ENCODE measurements at places on chromosomes 2 and 18.

GRCh38 chr2:64086347-64087082 lies 57.7 kb downstream of the PELI1 start:
- DNase-seq = no peak

GRCh38 chr2:106537047-106537446 lies 49.9 kb downstream of the CD8B2 start:
- no peak for DNase-seq

DNA sequence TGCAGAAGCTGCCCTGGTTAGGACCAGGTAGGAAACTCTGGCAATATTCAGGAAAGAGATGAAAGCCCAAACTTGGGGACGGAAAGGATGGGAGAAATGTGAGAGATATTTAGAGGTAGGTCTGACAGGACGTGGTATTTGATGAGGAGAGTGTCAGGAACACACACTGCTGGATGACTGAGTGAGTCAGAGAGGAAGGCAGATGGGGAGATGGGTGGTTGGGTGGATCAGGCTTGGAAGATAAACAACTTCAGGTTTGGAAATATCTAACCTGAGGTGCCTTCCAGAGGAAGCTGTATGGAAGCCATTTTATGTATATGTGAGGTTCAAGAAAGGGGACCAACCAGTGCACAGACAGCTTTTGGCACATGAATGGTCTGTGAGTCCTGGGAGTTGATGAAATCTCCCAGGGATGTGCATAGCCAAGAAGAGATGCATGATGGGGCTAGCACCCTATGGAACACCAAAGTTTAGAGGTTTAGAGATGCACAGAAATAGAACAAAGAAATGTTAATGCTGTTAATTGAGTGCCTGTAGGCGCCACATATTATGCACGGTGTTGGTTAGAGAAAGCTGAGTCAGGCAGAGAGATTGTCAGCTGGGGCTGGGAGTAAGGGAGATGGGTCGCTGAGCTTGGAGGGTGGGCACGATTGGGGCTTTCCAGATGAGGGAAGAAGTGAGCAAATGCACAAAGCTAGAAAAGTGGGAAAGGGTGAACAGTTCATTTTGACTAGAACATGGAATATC lies 101.0 kb downstream of the VIT start:
- DNase-seq = no peak

DNA sequence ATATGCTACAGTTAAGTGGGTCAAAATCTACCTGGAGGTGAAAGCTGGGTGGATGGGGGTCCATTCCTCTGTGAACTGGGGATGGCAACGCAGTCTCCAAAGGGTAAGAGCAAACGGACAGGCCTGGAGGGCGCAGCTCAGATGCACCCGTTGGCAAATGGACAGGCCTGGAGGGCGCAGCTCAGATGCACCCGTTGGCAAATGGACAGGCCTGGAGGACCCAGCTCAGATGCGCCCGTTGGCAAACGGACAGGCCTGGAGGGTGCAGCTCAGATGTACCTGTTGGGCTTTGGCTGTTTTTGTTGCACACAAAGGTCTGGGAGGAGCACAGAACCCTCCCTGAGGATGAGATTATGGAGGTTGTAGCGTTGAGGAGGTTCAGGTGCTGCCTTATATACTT lies 33.7 kb downstream of the RBFA start:
- DNase-seq = no peak

GRCh38 chr18:76521417-76522121 lies 26.5 kb upstream of the ZNF516 start:
- no peak for DNase-seq

GRCh38 chr2:121294881-121295840 lies 10.2 kb upstream of the TFCP2L1 start:
- DNase-seq = no peak

GRCh38 chr2:198498516-198498915 lies 694.1 kb downstream of the PLCL1 start:
- DNase-seq = no peak

DNA sequence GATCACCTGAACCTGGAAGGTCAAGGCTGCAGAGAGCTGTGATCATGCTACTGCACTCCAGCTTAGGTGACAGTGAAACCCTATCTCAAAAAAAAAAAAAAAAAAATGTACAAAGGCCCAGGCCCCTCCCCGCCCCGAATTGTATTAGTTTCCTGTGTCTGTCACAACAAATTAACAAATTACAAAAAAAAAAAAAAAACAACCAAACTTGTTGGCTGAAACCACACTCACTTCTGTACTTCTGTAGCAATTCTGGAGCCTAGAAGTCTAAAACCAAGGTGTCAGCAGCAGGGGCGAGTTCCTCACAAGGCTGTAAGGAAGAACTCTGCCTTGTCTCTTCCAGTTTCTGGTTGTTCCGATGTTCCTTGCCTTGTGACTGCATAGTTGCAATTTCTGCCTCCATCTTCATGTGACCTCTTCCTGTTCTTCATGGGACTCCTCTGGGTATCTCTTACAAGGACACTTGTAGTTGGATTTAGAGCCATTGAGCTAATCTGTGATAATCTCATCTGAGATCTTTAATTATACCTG lies 100.8 kb upstream of the ZSWIM2 start:
- DNase-seq = no peak

DNA sequence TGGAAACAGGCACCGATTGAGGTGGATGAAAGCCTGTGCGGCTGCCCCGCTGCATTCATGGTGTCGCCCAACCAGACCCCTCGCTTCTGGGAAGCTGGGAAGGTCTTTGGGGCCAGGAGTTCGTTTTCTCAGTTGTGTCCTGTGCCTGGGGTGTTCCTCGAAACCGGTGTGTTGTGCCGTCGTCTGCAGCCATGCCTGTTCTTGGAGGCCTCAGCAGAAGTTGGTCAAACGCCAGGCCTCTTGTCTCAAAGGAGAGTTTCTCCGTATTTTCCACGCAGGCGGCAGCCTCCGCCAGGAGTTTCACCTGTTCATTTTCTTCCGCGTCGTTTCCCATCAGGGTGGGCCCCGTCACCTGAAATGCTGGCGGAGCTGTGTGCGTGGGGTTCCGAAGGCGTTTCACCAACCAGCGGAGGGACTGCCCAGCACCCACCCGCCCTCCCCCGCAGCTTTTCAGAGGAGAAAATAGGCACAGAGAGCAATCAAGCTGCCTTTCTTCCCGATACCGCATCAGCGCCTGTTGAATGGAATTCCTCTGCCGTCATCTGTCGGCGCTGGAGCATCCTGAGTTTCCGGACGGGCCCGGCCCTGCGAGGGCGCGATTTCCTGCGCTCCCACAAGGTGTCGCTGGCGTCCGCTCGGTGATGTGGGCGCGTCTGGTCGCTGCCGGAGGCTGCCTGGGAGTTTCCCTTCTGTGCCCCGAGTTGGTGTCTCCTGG lies 17.0 kb upstream of the NFATC1 start:
- DNase-seq = no peak

DNA sequence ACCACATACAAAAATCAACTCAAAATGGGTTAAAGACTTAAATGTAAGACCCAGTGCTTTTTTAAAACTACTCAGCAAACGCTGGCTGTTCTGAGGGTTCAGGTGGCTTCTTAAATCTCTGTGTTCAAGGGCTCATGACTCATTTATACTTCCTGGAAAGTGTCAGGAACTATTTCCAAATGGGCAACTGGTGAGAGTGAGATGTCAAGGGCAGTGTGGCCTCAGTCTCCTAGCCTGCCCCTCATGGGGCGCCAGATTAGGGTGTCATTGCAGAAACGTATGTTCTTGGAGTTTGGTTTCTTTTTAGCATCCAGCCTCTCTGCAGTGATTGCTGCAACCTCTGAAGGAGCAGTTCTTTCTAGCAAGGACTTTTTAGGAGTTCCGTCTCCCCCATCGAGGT lies 485.4 kb downstream of the TNS1 start:
- no peak for DNase-seq

DNA sequence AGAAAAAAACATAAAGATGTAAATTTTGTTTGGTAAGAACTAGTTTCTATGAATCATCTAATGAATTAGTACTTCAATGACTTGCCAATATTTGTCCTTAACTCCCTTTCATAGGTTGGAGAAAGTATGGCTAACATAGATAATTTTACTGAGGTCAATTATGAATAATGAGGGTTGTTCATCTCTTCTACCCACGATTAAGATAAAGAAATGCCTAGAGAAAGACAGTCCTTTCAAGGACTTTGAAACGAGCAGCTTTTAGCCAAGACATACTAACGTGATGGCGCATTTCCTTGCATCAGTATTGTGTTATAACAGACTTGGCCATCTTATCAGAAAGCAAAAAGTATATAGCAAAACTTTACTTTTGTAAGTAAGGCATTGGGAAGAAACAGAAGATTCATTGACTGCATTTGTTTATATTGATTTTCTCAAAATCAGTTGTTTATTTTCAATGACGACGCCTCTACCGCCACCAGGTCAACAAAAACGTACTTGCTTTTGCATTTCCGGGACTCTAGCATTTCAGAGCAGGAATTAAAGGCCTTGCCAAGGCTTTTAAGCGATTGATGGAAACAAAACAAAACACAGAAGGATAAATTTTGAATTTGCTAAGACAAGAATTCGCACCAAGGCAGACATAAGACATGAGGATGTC lies 961 bp downstream of the RBM43 start:
- no peak for DNase-seq

GRCh38 chr18:9008709-9009635 lies 93.5 kb upstream of the NDUFV2 start:
- no peak for DNase-seq

GRCh38 chr2:8956774-8957173 lies 46.7 kb downstream of the MBOAT2 start:
- no peak for DNase-seq

DNA sequence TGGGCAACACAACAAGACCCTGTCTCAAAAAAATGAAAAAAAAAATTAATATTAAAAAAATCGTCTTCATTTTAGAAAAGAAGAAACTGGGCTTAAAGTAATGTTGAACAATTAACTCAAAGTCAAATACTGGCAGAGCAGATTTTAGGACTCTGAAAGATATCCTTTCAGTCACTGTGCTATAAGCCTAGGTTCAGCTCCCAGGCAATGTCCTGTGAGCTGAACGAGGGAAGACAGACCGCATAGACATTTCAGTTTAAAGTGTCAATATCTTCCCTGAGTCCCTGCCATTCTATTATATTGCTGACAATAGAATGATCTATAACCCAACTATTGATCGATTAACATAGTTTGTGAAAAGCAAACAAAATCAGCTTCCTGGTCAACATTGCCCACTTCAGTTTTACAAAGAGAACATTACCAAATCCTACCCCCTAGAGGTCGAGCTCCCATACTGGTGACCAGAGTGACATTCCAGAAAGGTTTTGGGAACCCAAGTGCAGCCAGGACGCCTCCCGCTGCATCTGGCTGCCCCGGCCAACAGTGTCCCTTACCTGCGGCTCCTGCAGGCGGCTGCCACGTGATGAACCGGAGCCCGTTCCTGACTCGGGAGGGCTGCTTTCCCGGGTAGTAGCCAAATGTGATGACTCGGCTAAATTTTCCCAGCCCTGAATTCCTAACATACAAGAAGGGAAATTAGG lies 639 bp downstream of the MRO start:
- DNase-seq = no peak

- DNase-seq = no peak
Measured at GRCh38 chr2:120673571-120674061, 62.1 kb upstream of the GLI2 start.

GRCh38 chr18:652131-652530 lies 5.3 kb upstream of the TYMS start:
- DNase-seq = no peak

DNA sequence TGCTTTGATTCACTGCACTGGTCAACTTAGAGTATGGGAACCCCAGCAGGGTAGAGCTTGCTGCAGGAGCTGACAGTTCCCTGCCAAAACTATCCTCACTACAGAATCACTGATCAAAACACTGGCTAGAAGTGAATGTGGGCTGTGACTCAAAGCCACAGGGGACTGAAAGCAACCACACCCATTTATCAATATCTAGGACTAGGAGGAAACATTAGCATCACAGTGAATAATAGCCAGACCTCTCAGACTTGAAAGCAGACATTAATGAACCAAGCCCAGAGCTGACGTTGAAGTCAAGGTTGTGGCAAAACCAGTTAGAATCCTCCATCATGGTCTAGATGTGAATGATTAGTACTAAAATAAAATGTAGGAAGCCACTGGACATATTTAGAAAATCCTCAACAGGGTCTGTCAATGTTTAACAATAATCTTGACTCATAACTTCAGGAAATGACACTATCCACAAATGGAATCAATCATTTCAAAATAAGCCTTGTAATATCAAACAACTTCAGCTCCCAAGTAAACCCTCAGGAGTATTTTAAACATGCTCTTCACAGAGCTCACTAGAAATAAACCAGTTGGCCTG lies 131.4 kb downstream of the CDH20 start:
- DNase-seq = no peak

- DNase-seq = no peak
Measured at GRCh38 chr18:64294967-64295366, 146.1 kb upstream of the LINC00305 start.

DNA sequence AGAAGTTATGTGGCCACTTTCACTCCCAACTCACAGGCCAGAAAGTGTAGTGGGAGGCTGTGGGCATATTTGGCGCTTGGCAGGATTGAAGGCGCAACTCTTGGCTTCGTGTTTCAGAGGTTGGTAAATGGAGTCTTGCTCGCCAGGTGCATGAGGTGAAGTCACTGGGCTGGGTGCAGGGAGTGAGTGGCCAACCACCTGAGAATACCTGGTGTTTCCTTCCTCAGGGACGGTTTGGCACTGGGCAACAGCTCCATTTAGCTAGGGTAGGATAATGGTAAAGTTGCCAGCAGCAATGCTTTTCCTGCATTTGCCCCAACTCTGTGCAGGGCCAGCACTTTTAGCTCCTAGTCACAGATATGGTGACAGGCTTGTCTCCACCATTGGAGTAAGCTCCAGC lies 115.9 kb downstream of the AGAP1 start:
- DNase-seq = no peak

DNA sequence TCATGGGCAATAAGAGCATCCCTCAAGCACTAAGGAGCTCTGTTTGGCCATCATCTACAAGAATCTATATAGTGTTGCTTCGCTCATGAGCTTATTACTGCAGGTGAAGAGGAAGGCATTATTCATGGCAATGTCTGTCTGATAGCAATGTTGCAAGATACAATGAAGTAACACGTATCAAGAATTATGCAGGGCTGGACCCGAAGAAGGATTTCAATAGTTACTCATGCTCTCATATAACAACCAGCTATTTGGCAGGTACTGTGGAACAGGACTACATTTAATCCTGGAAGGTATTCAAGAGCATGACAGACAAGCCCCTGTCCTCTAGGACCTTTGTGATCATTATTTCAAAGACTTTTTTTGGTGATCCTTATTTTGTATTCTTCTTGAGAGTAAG lies 109.6 kb downstream of the LAMA3 start:
- no peak for DNase-seq

- no peak for DNase-seq
Measured at GRCh38 chr2:217459680-217460405, 543.0 kb downstream of the TNS1 start.

GRCh38 chr2:240396623-240397541 lies 38.6 kb upstream of the GPC1 start:
- no peak for DNase-seq

- no peak for DNase-seq
Measured at GRCh38 chr2:206801418-206802189, 36.2 kb downstream of the FASTKD2 start.

- no peak for DNase-seq
Measured at GRCh38 chr18:67132919-67133318, 383.6 kb downstream of the DSEL start.

Measured in cortex of kidney (tissue), 1 donor.